ENCODE measurements at places on chromosomes 5 and 9. TPM values are rescaled to one million over a fixed set of nuclear protein-coding genes. Genes with fewer than 3 reads are reported as not detected.

The TMC1 gene
- 0.32 TPM for total RNA-seq

The TMOD1 gene
- 2.0 TPM for total RNA-seq

The PCDHB12 gene
- total RNA-seq, result not detected

GRCh38 chr5:169003721-169004541 is 297.0 kb downstream of the SLIT3 start:
- no peak for ATAC-seq

GRCh38 chr5:30894811-30895210 is 298.7 kb upstream of the CDH6 start:
- ATAC-seq, result no peak

All from activated T-helper 17 cell treated with anti-CD3 and anti-CD28 coated beads, Interleukin-2, amount 50 U/mL, for 72 hours (primary cell).